GM12892 (cell line): ENCODE measurements at places on chromosomes 2 and 18.
A peak's percentile ranks its signal among the peaks of the same experiment; 100 is the strongest.

DNA sequence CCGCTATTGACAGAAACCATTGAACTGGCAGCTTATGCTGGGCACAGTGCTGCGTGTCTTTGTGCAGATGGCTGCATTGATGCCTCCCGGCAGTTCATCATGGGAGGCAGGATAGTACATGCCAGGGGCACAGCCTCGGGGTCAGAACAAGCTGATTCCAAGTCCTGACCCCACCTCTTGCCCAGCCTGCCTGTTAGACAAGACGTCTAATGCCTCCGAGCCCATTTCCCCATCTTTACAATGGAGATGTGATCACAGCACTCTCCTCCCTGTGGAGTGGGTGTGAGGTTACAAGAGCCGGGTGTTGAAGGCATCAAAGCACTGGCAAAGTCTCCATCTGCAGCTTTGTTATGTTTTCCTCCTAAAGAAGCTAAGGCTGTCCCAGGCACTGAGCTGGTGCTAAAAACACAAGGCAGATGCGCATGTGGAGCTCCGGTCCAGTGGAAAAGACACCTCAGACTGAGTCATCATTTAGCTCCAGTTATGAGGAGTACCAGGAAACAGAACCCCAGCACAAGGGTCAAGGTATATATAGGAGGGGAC lies 125.7 kb upstream of the EPAS1 start:
- DNase-seq: no peak

DNA sequence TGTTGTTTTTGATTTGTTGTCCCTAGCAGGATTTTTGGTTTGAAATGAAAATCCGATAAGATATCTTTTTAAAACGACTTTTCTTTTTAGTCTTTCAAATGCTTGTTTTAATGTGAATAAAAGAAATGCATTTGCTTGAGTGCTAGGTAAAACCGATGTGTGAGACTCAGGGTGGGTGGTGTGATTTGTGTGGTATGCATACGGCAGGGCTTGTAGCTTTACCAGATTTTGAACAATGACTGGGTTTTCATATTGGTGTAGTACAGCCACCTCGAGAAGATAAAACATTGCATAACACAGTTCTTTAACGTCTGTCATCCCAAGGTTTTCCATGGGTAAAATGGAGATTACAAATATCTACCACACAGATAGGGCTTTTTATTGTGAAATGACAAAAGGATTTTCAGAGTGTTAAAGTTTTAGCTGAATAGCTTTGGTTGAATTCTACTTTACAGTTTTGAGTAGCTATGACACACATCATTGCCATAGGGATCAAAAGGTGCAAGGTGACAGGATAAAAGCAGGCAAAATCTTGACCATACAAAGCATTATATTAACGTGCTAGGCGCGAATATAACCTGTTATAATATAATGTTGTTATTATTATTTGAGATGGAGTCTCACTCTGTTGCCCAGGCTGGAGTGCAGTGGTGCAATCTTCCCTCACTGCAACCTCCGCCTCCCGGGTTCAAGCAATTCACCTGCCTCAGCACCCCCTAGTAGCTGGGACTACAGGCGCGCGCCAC lies 824 bp upstream of the ZNF638 start:
- DNase-seq: no peak

DNA sequence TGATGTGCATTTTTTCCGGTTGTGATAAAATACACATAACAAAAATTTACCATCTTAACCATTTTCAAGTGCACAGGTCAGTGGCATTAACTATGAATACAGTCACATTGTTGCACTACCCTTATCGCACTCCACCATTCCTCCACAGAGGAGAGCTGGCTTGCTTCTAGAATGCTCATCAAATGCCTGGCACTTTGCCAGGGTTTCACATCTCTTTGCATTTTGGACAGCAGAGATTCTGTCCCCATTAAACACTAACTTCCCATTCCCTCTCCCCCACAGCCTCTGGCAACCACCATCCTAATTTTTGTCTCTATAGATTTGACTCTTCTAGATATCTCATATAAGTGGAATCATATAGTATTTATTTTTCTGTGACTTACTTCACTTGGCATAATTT lies 165.0 kb downstream of the ASB1 start:
- no peak for DNase-seq

GRCh38 chr18:78805840-78806239 lies 173.8 kb upstream of the SALL3 start:
- no peak for DNase-seq

GRCh38 chr2:397521-397920 lies 109.6 kb upstream of the ALKAL2 start:
- no peak for DNase-seq

- peak; percentile 31 for DNase-seq
Measured at GRCh38 chr18:6729247-6730091, at the start of gene ARHGAP28. ARHGAP28 (plus strand) TSS chr18:6729716; CDS start chr18:6729822, 106 bp downstream.

- DNase-seq: no peak
Measured at GRCh38 chr2:69075486-69075885, 62.5 kb downstream of the ANTXR1 start.

- no peak for DNase-seq
Measured at GRCh38 chr2:241990466-241990865, 120.9 kb downstream of the RTP5 start.

DNA sequence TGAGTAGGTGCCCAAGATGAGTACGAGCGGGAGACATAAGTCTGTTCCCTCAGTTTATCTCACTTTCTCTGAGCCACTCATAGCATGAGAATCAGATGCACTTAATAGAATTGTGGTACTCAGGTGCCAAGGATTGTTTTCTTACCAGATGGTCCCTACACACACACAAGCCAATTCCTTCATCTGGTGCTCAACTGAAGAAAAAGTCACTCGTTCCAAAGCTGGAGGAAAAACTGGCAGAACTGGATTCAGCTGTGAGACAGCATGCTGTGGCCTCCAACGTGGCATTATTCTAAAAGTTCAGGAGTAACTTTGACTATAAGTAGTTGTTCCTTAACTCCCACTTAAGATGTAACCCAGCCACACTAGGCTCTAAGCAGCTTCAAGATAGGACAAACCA lies 33.4 kb upstream of the ABCA12 start:
- DNase-seq: no peak

DNA sequence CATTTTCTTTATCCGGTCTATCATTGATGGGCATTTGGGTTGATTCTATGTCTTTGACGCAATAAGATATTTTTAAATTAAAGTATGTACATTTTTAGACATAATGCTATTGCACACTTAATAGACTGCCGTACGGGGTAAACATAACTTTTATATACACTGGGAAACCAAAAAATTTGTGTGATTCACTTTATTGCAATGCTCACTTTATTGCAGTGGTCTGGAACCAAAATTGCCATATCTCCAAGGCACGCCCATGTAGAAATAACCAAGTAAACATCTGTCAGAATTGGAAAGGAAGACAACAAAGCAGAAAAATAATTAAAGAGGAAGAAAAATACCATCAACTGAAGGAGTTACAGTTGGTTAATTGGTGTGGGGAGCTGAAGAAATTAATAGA lies 205.8 kb upstream of the CTAGE1 start:
- DNase-seq: no peak

- DNase-seq: no peak
Measured at GRCh38 chr2:237505188-237505939, 18.3 kb downstream of the MLPH start.

- no peak for DNase-seq
Measured at GRCh38 chr2:40321822-40322221, 130.1 kb downstream of the SLC8A1 start.

DNA sequence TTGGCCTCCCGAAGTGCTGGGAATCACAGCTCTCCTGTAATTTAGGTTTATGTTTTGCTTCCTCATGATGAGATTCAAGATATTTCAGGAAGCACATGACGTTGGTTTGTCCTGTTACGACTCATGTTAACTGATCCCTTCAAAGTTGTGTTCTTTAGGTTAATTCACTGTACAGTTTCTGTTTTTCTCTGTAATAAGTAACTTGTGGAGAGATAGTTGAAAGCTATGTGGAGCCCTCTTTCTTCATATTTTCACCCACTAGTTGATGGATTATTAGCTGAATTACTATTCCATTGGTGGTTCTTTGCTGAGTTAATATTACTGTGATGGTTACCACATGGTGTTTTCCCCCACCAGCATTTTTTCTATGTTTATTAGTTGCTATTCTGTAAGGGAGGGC lies 18.3 kb upstream of the CHCHD5 start:
- no peak for DNase-seq

- no peak for DNase-seq
Measured at GRCh38 chr2:20698916-20699613, 32.1 kb downstream of the GDF7 start.

DNA sequence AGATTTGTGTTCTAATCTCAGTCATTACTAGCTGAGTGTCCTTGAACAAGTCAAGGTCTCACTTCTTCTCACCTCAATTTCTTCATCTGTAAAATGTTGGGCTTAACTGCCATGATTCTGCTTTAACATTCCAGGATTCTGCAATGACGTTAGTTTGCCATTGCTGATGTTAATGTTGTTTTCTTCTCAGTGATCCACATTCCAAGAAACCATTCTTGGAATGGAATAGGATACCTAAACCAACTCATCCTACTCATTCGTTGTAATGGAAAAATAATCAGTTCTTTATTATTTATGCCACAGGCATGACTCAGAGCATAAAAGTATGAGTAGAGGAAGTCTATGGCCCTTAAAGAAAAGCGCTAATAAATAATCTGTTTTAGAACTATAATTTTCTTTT lies 140.2 kb upstream of the ETAA1 start:
- no peak for DNase-seq

GRCh38 chr2:219060821-219061791 lies at the start of gene IHH:
IHH (minus strand) TSS chr2:219060921; CDS start chr2:219060467, 454 bp downstream.
- DNase-seq: no peak

DNA sequence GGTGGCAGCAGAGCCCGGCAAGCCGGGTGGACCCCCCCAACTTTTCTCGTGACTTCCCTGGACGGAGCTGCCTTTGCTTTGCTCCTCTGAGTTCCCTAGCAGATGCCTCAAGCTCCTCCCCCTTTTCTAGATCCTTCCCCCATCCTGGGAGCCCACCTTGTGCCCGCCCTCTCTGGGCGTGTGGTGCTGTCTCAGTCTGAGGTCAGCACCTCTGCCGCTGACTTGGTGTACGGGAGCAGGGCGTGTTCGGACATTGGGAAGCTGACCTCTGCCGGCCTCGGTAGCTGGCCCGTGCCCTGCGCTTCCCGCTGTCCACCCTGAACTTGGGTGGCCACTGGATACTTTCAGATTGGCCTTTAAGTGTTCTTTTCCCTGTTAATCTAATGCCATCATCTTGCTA lies 19.6 kb upstream of the ESPNL start:
- no peak for DNase-seq

GRCh38 chr2:172251231-172251630 lies 148.5 kb upstream of the DLX2 start:
- no peak for DNase-seq

DNA sequence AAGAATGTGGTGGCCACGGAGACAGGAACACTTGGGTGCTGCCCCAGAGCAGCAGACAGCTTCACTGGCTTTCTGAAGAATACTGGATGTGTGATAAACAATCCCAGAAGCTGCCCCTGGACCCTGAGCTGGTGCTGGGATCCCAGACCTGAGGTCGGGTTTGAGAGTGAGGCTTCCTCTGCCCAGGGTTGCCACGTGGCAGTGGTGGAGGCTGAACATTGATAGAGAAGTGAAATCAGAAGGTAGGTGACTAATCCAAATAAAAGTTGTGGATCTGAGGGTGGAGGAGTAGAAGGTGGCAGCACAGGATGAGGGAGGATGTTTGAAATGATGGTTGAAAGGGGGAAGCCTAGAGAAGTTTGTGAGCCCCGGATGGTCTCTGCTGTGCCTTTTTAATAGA lies 64.0 kb downstream of the FMNL2 start:
- DNase-seq: no peak

- no peak for DNase-seq
Measured at GRCh38 chr2:1709946-1710560, 34.3 kb downstream of the PXDN start.

DNA sequence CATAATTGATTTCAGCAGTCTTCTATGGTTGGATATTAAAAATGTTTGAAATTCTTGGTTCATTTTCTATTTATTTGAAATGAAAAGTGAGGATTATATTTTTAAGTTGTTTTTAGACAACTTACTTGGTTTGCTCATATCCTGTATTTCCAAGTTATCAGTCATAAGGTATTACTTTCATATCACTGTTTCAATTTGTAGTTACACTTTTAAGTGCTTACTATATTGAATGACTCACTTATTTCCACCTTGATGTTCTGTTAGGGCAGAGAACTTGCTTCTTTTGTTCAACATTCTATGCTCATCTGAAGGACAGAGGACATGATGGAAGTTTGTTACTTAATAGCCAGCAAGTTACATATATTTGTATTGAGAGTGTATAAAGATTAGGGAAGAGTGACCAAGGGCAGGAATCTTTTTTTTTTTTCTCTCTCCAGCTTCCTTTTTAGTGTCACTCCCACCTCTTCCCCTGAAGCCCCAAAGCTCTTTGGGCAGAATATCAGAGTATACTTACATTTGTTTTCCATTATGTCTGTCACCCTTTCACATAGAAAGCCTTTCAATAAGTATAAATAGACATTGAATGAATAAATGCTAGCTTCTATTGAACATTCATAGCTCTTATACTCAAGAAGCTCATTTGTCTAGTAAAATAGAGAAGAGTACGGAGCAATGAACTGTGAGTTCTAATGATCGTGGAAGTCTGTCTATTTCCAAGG lies 28.1 kb downstream of the PIK3C3 start:
- no peak for DNase-seq

- no peak for DNase-seq
Measured at GRCh38 chr2:178484245-178485041, 4.2 kb downstream of the PLEKHA3 start.

GRCh38 chr18:48811401-48811800 lies 139.4 kb downstream of the SMAD7 start:
- DNase-seq: no peak

- DNase-seq: no peak
Measured at GRCh38 chr18:37598966-37599896, 33.6 kb upstream of the CELF4 start.

- DNase-seq: no peak
Measured at GRCh38 chr18:49142216-49142615, 191.5 kb upstream of the SMAD7 start.

GRCh38 chr2:60608679-60609078 lies 55.2 kb upstream of the BCL11A start:
- DNase-seq: no peak

- DNase-seq: peak; percentile 47
Measured at GRCh38 chr2:111662771-111663470, 221.1 kb downstream of the ANAPC1 start.

- DNase-seq: peak; percentile 46
Measured at GRCh38 chr2:25063876-25064660, 22.2 kb downstream of the EFR3B start.
